Naive thymus-derived CD8-positive, alpha-beta T cell (primary cell): ENCODE measurements at places on chromosomes 7 and 10.

GRCh38 chr7:30029696-30030095, 1.5 kb downstream of the PLEKHA8 start:
- peak; percentile 2 for DNase-seq

GRCh38 chr7:144386741-144387140, 16.8 kb downstream of the NOBOX start:
- no peak for DNase-seq

GRCh38 chr7:99083068-99083651, 60.7 kb downstream of the SMURF1 start:
- DNase-seq = no peak

GRCh38 chr10:118818621-118819221, 64.0 kb upstream of the CACUL1 start:
- no peak for DNase-seq

GRCh38 chr10:63627396-63627795, 106.2 kb downstream of the REEP3 start:
- no peak for DNase-seq

DNA sequence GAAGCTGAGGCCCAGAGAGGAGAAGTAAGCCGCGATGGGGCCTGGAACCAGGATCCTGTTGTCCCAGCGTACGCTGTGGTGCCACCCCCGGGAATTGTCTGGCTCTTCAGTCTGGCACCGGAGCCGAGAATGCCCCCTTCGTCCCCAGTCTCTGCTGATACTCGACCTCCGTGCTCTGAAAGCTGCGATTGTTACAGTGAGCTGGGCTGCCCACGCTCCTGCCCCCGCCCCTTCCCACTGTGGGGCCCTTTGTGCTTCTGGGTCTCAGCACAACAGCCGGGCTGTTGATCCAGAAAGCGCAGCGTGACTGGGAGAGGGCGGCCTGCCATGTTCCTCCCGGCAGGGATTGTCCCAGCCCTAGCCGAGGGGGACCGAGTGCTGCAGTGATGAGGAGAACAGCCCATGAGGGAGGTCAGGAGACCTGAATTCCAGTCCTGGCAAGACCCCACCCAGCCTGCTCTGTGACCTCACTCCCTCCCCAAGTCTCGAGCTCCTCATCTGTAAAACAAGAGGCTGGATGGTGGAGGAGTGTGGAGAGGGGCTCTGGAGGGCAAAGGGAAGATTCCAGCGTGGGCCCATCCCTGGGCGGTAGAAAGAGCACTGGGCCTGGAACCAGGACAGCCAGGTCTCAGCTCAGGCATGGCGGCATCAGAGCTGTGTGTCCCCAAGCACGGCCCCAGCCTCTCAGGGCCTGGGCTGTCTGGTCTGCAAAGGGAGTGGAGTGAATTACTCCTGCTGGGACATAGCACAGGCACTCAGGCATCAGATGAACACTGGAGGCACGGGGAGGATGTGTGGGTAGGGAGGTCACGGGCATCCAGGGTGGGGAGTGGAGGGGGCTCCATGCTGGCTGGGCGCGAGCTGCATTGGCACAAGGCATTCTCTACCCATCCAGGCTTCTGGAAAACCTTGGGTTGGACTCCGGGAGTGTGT, 43.6 kb downstream of the TSPAN15 start:
- no peak for DNase-seq

DNA sequence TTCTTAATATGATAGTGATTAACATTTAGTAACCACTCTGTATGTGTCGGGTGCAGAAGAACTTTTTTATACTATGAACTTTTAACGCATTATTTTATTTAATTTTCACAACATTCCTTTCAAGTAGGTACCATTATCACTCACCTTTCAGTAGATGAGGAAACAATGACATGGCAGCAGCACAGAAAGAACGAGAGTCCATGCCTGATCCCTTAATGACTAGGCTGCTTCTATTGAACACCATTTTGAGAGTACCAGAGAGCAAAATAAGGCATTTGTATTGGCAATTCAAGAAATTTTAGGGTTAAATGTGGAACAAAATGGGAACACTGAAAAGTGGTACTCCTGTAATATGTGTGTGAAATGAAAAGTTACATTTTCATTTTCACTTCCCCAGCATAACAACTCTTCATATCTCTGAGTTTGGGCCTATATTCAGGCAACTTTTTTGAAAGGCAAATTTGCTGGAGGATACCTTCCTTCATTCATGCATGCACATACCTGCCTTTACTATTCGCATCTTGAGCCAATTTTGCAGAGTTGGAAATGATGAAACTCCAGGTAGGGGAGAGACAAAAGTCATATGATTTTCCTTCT, 12.8 kb downstream of the LRRN3 start:
- DNase-seq = no peak

- DNase-seq = peak; percentile 36
These were observed 23.8 kb upstream of the ZNF735 start for GRCh38 chr7:64183126-64183742.

- DNase-seq = no peak
These were observed 229.1 kb downstream of the PLXNA4 start for GRCh38 chr7:132347123-132347522.

DNA sequence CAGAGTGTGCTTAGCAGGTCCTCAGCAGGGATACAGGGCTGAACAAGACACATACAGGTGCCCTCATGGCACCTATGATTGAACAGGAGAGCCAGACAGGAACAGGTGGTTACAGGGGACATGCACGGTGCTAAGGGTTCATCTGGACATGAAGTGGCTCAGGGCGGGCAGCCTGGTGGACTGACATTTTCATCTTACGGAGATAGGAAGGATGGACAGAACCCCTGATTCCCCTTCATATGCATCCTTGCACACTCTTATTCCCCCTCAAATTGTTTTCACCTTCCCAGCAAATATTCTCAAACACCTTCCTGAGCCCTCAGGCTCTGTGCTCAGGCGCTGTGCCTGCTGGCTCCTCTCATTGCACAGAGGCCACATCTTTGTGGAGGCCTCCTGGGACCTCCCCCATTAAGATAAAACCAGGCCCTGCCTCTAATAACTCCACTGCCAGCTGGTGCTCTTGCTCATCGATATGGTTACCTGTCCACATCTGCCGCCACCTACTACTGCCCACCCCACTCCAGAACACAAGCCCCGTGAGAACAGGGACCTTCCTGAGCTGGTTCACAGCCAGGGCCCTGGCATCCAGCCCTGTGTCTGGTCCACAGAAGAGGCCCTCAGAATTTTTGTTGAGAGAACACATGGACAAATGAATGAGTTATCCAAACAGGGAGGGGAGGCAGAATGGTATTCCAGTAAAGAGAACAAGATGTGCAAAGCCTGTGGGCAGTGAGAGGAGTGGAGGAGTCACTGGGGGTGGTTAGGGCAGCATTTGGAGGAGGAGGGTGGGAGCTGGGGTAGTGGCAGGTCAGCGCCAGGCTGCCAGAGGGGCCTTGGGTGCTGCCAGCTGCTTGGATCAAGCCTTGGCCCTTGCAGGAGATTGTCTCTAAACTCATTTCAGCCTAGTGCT, 68.9 kb upstream of the AQP1 start:
- DNase-seq = no peak

DNA sequence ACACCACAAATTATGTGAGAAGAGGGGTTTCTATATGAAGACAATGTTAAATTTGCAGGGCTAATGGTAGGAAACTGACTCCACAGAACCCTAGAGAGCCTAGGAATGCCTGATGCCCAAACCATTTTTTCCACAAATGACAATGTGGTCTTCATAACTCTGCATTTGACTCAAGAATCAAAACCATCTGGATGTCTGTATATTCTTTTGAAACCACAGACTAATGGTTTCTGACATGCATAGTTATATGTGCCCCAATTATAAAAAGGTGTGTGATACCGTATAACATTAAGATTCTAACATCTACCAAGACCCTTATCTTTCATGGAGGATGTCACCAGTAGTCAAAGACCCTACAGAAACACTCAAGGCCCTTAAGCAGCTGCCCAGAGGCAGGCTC, 20.3 kb downstream of the SEC61G start:
- DNase-seq = no peak

GRCh38 chr7:26429168-26429567, 137.5 kb downstream of the SNX10 start:
- no peak for DNase-seq

GRCh38 chr7:152093717-152094116, 68.2 kb downstream of the GALNT11 start:
- DNase-seq = no peak

DNA sequence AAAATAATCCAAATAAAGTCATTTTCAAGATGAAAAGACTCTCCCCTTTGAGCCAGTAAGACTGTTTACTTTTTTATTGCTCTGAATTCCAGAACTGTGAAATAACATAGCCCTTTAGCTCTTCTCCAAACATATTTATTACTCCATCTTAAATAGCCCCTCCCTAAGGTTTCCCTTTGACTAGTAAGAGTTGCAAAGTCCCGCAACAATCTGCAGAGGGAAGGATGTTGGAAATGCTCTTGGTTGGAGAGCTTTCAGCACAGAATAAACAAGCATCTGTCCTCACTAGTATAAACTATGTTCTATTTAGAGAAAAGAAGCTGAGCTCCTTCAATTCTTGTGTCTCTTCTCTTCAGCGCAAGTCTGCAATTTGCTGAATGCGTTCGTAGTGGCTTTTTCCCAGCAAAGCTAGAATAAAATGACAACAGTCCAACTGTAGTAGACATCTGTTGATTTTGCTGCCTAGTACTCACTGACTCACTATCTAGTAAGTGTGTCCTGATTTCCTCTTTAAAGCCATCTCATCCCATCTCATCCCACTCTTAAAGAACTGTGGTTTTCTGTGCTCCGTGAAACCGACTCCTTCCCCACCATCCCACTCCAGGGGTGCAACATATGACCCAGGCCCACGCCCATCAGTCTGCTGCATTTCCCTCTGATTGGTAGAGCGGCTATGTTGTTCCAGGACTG, 104.0 kb downstream of the FAM107B start:
- DNase-seq = no peak

- DNase-seq = no peak
These were observed 1145.9 kb upstream of the LRRTM3 start for GRCh38 chr10:65779985-65780384.

DNA sequence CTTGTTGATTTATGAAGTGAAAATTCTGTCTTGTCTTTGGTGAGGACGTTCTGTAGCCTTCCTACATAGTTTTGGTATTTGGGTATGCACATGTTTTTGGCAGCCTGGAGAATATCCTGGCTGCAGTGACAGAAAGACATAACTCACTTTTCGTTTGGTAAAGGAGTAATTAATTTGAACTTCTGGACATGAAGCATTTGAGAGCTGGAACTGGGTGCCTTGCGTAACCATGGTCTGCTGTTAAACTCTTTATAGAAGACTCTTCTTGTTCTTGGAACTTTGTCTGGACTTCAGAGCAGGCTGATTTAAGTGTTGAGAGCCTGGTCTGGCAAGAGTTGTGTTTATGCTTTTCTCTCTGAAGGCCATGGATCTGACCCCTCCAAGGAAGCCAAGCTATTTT, 231.3 kb downstream of the LRMDA start:
- DNase-seq = no peak

- DNase-seq = no peak
These were observed 83.1 kb downstream of the ITIH5 start for GRCh38 chr10:7583626-7584025.

- no peak for DNase-seq
These were observed 36.1 kb downstream of the LRRN3 start for GRCh38 chr7:111126987-111127386.

DNA sequence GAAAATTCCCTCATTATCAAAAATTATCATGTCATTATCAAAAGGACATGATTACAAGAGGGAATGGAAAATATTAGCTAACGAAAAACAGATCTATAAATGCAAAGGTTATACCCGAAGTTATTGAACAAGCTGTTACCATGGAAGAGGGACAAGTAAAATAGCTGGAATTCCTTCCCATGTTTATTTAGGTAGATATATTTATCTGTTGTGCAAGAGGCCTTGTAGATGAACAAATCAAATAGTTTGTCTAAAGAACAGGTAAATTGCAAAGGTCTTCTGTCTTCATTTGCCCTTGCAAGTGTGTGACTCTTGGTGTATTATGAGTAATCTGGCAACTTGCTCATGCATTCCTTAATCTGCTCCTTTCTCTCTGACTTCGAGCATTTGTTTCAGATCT, 1170.9 kb downstream of the SORCS1 start:
- no peak for DNase-seq

GRCh38 chr7:122046402-122046801, 97.6 kb downstream of the AASS start:
- DNase-seq = no peak
